ENCODE measurements at places on chromosomes 16 and 17.
A peak's percentile ranks its signal among the peaks of the same experiment; 100 is the strongest.

DNA sequence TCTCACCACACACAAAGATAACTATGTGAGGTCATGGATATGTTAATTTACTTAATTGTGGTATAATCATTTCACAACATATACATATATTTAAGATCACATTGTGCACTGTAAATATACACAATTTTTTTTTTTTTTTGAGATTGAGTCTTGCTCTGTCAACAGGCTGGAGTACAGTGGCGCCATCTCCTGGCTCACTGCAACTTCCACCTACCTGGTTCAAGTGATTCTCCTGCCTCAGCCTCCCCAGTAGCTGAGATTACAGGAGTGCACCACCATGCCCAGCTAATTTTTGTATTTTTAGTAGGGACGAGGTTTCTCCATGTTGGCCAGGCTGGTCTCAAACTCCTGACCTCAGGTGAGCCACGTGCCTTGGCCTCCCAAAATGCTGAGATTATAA, 11.5 kb upstream of the PRSS54 start:
- peak; percentile 3 for DNase-seq

- DNase-seq = peak; percentile 54
Measured at GRCh38 chr17:27544350-27545131, 86.4 kb upstream of the LGALS9 start.

DNA sequence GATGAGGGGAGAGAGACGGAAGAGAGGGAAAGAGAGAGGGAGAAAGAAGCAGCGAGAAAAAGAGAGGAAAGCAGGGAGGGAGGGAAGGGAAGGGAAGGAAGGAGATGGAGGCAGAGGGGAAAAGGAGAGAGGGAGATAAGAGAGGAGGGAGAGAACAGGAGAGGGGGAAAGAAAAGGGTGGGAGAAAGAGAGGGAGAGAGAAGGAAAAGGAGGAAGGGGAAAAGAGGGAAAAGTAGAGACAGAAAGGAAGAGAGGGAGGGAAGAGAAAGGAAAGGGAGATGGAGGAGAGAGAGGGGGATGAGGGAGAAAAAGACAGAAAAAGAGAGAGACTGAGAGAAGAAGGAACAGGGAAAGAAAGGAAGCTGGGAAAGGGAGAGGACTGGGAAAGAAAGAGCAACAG, 814.4 kb downstream of the CDH11 start:
- DNase-seq = no peak

DNA sequence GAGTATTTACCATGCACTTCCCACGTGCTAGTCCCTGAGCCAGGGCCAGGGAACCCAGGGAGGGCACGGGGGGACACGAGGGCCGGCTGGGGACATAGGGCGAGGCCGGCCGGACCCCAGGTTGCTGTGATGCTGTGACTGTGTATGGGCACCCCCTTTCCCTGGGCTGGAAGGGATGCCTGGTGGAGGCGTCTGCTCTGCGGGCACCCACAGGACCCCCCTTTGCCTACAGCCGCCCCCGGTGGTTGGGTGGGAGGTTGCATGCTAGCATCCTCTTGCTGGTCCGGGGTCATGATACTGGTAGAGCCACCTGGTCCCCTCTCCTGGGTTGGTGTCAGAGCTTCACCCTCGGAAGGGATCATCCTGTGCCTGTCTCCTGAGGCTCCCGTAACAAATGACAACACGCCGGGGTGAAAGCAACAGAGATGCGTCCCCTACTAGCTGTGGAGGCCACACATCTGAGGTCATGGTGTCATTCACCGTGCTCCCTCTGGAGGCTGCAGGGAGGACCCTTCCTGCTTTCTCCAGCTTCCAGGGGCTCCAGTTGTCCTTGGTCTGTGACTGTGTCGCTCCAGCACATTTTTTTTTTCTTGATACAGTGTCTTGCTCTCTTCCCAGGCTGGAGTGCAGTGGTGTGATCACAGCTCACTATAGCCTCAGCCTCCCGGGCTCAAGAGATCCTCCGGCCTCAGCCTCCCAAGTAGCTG, 3.1 kb upstream of the CIAO3 start:
- no peak for DNase-seq

GRCh38 chr16:1696863-1697262, 9.1 kb upstream of the MAPK8IP3 start:
- no peak for DNase-seq

DNA sequence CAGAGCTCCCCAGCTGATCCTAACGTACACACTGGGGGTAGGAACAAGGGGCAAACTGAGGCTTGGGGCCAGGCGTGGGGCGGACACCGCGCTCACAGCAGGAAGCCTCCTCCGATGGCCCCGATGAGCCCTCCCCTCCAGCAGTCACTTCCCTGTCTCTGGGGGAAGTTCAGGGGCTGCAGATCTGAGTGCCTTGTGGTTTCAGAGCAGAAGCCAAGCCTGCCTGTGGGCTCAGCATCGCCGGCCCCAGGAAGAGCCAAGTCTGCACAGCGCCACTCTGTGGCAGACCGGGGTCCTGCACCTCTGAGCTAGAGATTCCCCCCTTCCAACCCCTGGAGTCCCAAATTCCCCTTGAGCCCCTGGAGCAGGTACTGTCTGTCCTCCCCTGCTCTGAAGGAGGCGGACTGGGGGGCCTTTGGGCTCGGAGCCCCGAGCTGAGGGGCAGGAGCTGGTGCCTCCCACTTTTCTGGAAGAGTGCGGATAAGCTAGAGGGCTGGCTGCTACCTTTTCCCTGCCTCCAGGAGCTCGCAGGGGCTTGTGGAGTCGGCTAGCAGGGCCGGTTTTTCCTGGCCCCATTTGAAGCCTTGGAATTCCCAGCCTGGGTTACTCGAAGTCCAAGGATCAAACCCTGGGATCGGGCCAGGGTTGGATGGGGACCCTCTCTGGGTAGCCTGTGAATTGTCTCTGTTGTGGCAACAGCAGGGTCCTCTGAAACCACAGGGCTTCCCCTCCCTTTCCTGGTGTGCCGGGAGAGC, 2.9 kb downstream of the GSE1 start:
- peak; percentile 42 for DNase-seq

GRCh38 chr16:85512808-85513115, 100.4 kb upstream of the GSE1 start:
- DNase-seq = no peak

DNA sequence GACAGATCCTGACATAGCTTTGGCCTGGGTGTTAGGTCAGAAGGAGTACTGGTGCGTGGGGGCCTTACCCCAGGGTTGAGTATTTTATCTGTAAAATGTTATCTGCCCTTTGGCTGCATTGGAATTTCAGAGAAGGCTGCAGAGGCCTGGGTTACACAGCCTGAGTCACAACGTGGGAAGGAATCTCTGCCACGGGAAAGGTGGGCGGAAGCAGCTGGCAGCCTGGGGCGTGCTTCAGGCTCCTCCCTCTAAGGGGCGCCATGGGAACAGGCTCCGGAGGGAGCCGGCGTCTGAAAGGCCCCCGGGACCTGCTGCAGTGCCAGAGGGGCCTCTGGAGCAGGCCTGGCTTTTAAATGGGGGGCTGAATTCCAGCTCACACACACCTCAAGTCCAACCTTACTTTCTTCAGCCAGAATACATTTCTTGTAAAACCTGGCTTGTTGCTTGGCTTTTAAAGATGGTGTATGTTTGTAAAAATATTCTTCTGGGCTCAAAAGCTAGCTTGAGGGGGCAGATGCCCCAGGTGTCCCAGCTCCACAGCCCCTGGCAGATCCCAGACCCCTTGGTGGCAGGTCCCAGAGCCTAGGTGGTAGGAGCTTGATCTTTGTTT, 142.2 kb downstream of the RAB11FIP4 start:
- no peak for DNase-seq

DNA sequence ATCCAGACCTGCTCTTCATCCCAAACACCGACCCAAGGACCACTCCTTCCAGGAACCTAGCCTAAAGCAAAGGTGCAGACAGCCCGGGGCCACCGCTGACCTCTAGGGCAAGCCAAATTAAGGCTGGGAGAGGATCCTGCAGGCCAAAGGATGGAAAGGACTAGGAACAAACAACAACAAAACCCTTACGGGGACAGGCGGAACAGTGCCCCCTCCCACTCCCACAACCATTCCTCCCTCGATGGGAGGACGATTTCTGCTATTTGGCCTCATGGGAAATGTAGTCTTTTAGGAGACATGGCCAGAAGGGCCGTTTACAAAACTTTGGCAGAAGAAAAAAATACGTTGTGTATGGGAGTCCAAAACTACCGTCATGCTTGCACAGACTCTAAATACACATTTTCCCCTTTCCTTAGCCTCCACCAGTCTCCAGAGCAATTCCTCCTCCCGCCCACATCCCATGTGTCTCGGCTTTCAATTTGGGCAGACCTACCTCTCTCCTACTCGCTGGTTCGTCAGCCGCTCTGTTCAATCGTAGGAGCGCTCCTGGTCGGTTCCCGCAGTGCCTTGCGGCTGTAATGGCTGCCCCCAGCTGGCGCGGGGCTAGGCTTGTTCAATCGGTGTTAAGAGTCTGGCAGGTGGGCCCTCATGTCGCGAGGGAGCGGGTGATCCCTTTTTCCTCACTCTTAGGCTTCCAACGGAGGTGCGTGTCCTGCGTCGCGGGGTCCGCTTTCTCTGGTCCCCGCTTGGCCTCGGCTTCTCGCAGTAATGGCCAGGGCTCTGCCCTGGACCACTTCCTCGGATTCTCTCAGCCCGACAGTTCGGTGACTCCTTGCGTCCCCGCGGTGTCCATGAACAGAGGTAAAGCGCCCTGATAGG, at the start of gene ERAL1:
ERAL1 (plus strand) TSS at position 560 of the 879 bp plus-strand sequence; CDS start at position 579, 19 bp downstream.
- peak; percentile 83 for DNase-seq

- no peak for DNase-seq
Measured at GRCh38 chr16:72788269-72788809, 259.6 kb downstream of the ZFHX3 start.

DNA sequence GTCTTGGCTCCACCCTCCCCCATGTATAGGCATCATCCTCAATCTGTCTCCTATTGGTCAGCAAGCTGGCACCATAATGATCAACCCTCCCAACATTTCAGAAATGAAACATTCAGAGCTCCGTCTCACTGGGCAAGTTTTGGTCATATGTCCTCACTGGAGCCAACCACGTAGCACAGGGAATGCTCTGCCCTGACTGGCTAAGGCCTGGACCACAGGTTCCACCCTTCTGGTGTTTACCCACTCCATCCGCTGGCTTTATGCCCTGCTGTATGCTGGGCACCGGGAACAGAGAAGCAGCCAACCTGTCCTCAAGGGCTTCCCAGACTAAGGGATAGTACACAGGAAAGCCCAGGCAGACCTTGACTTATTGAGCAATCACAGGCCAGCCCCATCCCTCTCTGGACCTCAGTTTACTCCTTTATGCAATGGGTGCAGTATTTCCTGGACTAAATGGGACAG, 20.5 kb downstream of the MYO15A start:
- no peak for DNase-seq

DNA sequence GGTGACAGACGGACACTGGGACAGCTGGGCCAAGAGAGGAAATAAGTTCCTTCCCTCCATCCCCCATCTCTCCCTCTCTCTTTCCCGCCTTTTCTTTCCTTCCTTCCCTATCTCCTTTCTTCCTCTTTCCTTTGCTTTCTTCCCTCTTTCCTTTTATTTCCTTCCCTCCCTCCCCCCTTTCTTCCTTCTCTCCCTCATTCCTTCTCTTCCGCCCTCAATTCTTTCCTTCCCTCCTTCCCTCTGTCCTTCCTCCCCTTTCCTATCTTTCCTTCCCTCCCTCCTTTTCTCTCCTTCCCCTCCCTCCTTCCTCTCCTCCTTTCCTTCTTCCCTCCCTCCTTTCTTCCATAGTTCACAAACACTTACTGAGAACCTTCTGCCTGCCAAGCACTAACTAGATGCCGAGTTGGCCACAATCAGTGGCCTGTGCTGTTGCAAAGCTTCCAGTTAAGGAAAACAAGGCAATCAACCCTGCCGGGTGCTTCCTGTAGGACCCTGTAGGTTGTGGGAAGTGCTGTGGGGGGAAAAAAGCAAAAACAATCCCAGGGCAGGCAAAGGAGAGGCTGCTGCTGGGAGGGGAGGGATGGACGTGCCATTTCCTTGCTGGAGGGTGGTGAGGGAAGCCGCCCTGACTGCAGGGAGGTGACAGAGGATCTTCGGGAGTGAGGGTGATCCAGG, 31.7 kb downstream of the ABCC6 start:
- no peak for DNase-seq

DNA sequence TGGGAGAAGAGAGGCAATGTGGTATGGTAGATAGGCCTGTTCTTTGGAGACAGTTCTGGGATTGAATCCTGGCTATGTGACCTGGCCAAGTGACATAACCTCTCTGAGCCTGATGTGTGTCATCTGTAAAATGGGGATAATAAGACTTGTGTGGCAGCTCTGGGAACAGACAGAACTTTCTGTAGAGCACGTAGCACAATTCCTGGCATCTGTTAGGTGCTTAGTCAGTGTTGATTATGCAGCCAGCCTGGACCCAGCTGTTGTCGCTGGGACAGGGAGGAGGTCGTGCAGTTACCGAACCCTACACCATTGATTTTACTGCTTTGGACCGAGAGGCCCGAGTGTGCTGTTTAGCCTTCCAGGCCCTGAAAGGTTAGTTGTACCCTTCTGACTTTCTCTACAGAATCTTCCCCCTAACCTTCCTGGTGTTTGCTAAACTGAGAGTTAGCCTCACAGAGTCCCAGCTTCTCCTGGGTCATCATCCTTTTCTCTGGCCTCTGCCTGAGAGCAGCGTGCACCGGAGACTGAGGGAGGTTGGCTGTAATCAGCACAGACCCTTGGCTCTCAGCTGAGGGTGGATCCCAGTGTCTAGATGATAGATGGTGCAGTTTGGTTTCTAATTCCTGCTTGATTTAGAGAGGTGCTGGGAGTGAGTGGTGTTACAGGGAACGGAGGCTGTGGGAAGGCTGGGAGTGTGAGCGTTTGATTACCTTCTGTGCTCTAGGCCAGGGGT, 31.9 kb downstream of the MSI2 start:
- no peak for DNase-seq
